ENCODE measurements at places on chromosomes 6 and 20.

GRCh38 chr6:117711369-117711768 is 36.1 kb downstream of the NUS1 start:
- DNase-seq, result no peak

- DNase-seq, result no peak
Measured at GRCh38 chr6:32933661-32934085, 7.2 kb downstream of the HLA-DMB start.

GRCh38 chr6:81759782-81760181 is 7.3 kb upstream of the TENT5A start:
- no peak for DNase-seq

DNA sequence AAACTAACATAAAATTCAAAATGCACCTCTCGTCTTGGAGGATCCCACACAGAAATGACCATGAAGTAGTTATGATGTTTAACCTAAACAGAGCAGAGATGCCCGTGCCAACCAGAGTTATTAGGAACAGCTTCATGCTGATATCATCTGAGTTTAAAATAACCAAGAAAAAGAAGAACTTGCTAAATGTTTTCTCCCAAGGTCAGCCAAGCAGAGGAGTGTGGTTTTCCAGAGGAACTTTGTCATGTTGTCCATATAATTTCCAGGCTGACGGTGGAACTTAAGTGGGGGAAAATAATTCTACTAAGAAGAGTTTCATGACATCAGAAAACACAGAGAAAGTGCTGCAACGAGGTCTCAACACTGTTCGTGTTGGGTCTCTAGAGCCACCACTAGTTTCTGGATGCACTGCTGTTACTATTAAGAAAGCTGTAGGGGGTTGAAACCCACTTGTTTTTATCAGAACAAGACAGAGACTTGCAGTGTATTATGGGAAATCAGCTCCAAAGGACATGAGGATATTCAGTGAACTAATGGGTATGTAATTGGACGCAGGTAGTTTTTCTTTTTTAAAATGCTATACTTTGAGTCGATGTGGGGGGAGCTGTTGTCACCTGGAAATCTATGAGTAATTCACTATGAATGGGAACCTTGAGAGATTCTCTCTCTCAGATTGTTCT is 5.2 kb downstream of the AGPAT4 start:
- DNase-seq, result no peak

DNA sequence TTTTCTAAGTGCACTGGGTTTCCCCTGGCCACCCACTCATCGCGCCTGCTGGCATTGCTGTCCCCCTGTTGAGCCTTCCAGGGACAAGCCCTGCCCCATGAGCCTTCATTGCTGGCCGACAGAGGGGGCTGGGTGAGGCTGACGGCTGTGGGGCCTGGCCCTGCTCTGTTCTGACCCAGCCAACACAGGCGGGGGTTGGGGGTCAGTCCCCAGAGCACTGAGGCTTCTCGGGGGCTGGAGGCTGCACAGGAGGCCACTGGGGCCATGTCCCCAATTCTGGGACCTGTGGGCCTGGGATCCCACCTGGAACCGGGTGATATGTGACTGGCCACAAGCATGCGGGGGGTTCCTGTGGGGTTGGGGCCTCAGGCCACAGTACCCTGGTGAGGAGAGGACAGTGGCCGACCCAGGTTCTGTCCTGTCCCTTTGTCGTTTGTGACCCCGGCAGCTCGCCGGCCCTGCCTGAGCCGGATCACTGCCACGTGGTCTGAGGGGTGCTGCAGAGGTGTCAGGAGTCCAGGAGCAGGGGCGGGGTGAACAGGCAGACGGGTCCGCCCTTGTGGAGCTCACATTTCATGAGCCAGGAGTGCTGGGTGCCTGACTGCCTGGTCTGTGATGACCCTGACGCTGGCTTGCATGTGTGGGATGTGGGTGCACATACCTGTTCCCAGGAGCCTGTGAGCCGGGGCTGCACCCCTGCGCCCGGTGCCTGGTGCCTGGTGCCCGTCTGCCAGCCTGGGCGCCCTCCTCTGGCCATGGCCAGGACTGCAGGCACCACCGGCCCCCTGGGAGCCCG is 2.1 kb upstream of the COL20A1 start:
- DNase-seq, result peak; percentile 92

DNA sequence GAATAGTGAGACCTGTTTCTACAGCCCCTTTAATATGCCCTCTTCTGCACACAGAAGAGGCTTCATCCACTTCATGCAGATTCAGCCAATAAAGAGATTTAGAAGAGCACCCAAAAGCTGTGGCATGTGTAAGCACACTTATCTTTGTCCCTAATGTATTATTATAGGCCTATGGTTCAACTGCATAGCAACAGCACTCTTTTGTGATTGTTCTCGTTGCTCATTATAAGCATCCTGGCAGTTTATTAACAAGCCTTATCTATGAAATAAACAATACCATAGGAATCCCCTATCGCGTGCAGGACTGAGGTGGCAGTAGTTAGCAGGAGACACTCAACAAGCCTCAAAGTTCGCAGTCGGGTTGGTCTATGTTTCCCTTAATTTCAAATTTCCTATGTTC is 138.5 kb upstream of the BEND6 start:
- DNase-seq, result no peak

DNA sequence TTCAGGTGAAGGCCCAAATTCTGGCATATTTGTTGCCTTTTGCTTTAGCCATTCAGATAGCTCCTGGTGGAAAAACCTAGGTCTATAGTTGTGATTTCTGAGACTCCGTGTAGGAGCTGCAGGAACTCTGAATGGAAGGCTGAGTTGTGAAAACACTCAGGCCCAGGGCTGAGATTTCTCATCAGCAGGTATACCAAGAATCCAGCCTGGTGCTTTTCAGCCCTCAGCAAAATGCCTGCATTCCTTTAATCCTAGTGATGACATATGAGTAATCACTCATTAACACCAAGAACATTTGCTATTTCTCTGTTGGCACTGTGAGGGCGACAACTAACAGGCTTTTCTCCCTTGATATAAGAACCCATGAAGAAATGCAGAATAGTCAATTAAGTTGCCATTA is 546.1 kb upstream of the MAN1A1 start:
- DNase-seq, result no peak

DNA sequence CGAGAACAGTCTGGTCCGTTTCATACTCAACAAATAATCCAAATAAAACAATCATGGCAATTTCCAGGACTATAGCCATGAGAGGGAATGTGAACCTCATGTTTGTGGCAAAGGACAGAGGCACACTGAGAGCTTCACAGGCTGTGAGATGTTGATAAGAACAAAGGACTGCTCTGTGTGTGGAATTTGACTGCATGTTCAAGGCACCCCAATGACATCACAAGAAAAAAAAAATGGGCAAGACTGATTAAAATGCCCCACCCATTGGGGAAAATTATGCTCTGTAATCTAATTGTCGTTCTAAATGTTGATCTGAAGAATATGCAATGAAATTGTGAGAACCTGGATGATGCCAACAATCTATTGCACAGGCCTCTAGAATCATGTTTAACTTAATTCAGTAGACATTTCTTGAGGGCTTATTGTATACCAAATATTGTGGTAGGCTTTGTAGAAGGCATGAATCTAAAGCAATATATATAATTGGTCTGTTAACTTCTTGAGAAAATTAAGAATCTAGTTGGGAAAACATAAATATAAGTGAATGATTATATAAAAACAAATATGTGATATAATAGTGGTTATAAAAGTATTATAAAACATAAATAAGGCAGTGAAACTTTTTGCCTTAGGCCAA is at the start of gene RHAG:
Gene RHAG, minus strand, starts transcription at position 127 of the 637 bp plus-strand sequence. Its CDS starts 27 bp downstream, at position 100.
- DNase-seq, result no peak

DNA sequence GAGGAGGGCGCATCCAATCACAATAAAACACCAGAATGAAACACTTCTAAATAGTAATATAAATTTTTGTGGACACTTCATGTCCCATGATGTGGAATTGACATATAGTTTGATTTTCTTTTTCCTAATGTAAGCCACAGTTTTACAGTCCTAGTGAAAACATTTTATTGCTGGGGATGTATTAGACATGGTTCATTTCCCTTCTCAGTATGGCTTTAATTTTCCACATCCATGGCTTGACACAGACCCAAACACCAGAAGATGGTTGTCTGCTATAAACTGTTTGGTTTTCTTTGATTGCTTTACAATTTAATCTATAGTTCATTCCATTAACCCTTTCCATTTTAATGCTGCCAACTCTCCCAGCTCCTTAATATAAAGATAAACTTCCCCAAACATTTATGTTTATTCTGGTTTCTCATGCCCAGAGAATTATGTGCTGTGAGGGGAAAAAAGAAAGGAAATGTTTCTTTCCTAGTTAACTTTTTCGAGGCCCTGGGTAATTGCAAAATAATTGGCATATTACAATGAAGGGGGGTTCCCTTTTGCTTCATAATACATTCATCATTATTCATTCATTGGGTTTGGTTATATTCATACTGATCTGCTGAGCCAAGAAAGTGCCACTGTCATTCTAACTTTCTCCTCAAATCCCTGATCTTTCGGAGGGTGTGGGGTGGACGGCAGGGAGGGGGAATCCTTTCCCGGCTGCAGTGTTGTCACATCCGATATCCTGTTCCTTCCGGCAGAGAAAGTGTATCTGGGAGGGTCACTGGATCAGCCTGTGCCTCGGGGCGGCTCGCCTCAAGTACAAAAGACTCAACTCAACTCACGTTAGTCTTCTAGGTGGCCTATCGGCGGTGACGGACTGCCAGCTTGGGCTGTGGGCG is 127.6 kb upstream of the TFAP2D start:
- no peak for DNase-seq

DNA sequence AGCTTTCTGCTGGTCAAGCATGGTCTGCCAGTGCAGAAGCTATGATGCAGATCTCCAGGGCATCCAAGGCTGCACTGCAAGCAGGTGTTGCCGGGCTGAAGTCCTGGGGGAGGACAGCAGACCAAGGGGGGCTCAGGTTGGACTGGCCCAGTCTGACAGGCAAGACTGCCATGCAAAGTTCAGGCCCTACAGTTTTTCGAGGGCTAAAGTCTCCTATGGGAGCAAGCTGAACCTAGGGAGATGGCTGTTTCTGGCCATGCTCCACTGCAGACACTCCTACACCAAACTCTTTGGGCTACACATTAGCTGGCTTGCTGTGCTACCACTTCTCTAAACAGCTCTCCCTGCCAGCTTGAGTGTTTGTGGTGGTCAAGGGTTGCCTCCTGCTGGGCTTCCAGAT is 130.0 kb upstream of the SYNCRIP start:
- DNase-seq, result no peak

DNA sequence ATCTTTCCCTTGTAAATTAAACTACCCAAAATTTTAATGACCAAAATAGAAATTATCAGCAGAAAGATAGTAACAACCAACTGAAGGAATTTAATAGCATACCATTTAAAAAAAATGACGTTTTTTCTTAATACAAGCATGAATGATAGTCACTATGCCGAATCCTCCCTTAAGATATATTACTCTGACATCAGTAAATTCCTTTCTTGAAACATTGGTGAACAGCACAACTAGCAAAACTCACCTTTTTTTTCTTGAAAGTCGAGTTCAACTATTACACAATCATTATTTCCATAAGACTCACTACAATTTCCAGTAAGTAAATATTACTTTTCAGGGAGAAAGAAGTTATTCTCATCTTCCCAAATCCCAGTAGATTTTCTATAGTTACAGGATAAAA is 433.2 kb downstream of the GRIK2 start:
- no peak for DNase-seq

- no peak for DNase-seq
Measured at GRCh38 chr20:24723186-24723585, 225.9 kb upstream of the CST7 start.

GRCh38 chr20:41331731-41332130 is 8.9 kb upstream of the LPIN3 start:
- DNase-seq, result no peak

DNA sequence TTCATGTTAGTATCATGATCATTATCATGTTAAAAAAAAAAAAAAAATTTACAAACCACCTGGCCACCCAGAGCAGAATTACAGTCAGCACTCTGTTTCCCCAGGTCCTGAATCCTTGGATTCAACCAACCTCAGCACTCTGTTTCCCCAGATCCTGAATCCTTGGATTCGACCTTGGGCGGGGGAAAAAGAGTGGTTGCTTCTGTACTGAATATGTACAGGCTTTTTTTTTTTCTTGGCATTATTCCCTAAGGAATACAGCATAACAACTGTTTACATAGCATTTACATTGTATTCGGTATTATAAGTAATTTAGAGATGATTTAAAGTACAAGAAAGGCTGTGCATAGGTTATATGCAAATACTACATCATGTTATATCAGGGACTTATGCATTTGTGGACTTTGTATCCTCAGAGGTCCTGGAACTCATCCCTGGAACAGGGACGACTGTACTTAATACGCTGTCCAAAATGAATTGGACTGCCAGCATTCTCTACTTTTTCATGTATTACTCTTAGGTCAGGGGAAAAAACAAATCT is 31.2 kb downstream of the GCNT2 start:
- no peak for DNase-seq

Measured in GM19239 (cell line).